ENCODE measurements at places on chromosomes 5 and 9.
A peak's percentile ranks its signal among the peaks of the same experiment; 100 is the strongest.

GRCh38 chr9:23962101-23962500 is 136.1 kb upstream of the ELAVL2 start:
- no peak for DNase-seq

- no peak for DNase-seq
These were observed 420.3 kb downstream of the GABRG2 start for GRCh38 chr5:162487528-162488525.

DNA sequence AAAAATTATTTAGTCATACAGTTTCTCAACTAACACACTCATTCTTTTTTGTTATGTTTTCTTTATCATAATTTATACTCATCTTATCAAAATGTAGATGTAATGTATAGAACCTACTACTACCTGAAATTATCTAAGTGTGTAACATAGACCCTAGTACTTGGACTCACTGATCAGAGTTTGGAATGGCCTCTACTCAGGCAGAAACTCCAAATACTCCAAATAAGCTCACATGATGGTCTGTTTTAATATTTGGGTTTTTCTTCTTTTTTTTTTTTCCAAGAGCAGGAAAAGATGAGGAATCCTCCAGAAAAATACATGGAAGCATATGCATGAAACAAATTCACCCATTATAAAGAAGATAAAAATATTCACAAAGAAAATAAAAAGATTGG is 126.3 kb downstream of the PDE4D start:
- DNase-seq: no peak

DNA sequence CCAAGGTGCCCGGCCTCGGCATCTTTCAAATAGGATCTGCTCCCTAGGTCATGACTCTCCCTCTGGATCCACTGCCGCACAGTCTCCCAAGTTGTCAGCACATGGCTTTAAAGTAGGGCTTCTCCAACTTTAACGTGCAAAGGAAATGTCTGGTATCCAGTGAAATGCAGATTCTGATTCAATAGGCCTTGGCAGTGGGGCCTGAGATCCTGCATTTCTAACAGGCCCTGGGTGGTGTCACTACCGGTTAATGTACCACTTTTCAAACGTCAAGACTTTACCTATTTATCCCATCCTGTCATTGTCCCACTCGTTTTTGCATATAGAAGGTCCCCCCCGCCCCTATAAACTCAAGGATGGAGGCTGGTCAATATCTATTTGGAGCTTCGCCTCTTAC is 137.6 kb upstream of the ZNF618 start:
- DNase-seq: no peak

DNA sequence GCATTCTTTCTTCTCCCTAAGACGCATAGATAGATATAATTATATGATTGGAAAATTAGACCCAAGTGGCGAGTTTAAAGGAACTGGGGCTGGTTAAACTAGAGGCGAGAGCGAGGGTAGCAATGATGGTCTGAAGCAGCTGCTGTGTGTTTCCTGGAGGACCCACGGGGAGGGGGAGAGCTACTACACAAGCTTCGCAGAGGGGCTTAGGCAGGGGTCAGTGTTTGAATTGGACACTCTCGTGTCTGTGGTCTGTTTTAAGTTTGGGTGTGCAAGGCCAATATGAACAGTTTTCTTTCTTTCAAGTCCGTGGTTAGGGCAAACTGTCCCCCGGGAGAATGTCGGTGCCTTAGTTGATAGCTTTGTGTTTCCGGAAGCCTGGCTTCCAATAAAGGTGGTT is 43.1 kb downstream of the PDZD2 start:
- DNase-seq: no peak

DNA sequence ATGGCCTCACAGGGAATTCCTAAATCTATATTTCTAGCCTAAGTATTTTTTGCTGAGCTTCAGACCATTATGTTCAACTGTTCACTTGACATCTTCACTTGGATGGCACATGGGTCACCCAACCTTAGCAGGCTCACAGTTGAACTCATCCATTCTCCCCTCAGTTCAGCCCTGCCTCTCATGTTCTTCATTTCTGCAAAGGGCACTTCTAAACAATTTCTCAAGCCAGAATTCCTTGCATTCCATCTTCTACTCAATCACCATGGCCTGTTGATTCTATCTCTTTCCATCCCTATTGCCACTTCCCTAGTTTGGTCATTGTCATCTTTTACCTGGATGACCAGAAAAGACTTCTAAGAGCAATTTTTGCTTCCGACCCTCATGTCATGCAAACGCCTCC is 7.3 kb upstream of the RGS3 start:
- DNase-seq: no peak

DNA sequence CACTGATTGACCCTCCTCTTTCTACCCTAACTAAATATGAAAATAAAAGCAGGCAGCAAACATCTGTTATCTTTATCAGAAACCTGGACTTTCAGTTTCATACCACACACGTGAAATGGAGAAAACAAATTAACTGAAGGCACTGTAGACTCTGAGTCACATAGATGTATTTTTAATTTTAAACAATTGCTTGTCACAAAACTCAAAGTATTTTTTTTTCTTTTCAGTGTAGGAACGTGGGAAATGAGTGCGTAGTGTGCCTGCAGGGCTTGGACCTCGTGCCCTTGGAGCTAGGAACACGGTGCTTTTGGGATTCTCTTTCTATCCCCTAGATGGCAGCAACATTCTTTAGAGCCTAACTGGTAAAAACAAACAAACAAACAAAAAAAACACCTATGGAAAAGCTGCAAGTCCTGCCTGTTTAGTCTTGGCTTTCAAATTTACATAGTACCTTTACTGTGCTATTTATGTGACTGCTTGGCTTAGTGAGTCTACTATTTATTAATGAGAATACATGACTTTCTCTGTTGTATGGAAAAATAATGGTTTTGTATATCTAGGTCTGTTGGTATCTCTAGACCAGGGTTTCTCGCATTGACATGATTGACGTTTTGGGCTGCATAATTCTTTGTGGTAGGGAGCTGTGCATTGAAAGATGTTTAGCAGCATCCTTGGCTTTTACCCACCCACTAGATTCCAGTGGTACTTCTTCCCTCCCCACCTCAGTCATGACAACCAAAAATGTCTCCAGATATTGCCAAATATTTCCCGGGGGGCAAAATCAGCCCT is 16.8 kb upstream of the ACTBL2 start:
- no peak for DNase-seq

GRCh38 chr9:545480-545879 is 296.0 kb upstream of the DMRT1 start:
- no peak for DNase-seq

GRCh38 chr9:18526685-18527084 is 52.7 kb downstream of the ADAMTSL1 start:
- DNase-seq: no peak

- no peak for DNase-seq
These were observed 15.5 kb upstream of the LAMC3 start for GRCh38 chr9:130993303-130994030.

DNA sequence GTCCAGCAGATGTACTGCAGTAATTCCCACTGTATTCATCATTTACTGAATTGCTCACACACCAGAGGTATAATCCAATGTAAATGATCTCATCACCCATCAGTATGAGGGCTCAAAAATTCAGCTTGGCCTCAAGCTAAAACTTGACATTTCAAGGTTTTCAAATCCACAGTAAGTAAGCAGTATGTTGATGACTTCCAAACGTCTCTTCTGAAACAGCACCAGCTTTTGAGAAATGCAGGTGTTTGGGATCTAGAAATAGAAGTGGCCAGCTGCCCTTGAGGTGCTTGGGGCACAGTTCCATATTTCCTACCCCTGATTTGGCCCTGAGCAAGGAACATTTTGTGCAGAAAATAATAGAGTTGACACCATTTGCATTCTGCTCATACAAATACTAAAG is 388.0 kb upstream of the TUSC1 start:
- DNase-seq: no peak

DNA sequence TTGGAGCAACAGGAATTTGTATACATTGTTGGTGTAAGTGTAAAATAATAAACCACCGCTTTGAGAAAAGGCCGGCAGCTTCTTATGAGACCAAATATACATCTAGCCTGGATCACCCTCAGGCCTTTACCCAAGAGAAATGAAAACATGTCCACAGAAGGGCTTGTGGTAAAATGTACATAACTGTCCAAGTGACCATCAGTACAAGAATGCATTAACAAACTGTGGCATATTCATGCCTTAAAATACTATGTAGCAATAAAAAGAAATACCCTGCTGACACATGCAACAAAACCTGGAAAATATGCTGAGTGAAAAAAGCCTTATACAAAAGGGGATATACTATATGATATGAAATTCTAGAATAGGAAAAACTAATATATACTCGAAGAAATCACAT is 311.9 kb upstream of the TRPC7 start:
- no peak for DNase-seq

GRCh38 chr9:76353280-76353679 is 40.9 kb downstream of the RFK start:
- DNase-seq: no peak

DNA sequence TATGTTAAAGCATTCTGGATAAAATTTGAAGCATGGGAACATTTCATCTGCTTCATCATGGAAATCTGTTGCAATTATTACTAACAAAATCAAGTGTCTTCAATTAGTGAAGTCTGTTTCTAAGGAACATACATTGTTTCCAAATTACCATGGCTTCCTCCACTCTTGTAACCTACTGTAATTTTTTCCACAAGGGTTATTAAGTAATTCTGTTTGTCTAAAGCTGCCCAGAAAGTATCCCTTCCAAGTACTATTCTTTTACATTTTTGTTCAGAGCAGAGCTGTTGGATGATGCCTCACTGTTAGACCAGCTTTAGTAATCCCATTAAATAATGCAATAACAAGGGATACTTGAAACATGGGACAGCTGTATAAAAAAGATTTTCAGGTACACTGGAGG is 483.5 kb upstream of the CD180 start:
- no peak for DNase-seq

GRCh38 chr5:148558892-148559291 is 95.4 kb downstream of the HTR4 start:
- no peak for DNase-seq

- peak; percentile 13 for DNase-seq
These were observed 64.2 kb downstream of the KLF4 start for GRCh38 chr9:107425101-107426025.

- no peak for DNase-seq
These were observed 242.1 kb downstream of the HCN1 start for GRCh38 chr5:45454114-45454513.

GRCh38 chr9:86183229-86184137 is 76.0 kb downstream of the C9orf153 start:
- DNase-seq: no peak

- no peak for DNase-seq
These were observed 433.6 kb downstream of the PIK3R1 start for GRCh38 chr5:68648944-68649857.

- DNase-seq: no peak
These were observed 20.6 kb downstream of the SHB start for GRCh38 chr9:38048316-38048969.

DNA sequence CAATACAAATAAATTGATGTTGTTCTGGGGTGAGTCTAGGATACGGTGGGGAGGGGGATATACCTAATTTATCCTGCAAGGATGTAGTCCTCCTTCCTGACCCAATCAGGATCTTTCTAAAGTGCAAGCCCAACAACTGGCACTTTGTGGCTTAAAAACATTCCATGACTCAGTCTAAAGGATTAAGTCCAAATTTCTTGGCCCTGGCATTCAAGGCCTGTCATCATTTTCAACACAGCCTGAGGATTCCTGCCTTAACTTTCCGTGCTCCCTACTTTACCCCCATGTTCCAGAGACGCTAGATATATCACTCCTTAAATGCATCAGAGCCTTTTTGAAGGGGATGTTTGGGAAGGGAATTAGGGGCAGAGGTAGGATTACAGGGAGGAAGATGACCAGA is 1.0 kb downstream of the FAM221B start:
- no peak for DNase-seq

GRCh38 chr9:69571032-69571431 is 101.1 kb downstream of the APBA1 start:
- no peak for DNase-seq

- no peak for DNase-seq
These were observed 388.5 kb downstream of the PSAT1 start for GRCh38 chr9:78685471-78685870.

DNA sequence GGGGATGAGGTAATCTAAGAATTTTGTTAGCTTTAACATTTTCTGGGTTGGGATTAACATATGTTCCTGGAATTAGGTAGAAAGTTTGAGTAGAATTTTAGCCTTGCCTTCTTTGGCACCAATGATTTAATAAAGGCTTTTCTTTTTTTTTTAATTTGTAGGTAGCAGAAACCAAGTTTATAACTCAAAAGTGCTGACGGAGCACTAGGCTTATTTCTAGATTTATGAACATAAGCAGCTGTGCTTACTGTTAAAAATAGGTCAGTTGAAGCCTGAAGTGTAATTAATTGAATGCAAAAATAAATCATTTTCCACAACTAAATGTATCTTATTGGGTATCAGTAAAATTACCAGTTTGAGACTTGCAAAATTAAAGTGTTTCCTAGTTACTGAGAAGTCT is 62.4 kb downstream of the TAF11L14 start:
- no peak for DNase-seq

GRCh38 chr5:92467695-92468094 is 1084.6 kb upstream of the ARRDC3 start:
- DNase-seq: no peak

- DNase-seq: no peak
These were observed 191.0 kb downstream of the ADAMTS6 start for GRCh38 chr5:65290677-65291076.

GRCh38 chr5:122035913-122036312 is 42.1 kb downstream of the LOX start:
- DNase-seq: no peak

DNA sequence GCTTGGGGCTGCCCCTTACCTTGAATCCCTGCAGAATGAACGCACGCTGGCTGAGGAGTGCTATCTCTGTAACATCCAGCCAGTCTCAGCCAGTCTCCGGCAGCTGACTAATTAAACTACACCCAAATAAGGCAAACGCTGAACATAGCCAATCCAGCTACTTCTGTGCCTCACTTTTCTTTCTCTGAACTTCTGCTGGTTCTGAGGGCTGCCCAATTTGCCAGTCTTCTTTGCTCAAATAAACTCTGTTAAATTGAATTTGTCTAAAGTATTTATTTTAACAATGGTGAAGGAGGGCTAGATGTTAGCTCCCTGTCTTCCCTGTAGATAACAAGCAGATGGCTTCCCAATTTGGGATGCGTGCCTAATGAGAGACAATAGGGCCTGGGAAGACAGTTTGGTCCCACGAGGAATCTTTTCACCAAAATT is 154.0 kb upstream of the NFIL3 start:
- DNase-seq: no peak

DNA sequence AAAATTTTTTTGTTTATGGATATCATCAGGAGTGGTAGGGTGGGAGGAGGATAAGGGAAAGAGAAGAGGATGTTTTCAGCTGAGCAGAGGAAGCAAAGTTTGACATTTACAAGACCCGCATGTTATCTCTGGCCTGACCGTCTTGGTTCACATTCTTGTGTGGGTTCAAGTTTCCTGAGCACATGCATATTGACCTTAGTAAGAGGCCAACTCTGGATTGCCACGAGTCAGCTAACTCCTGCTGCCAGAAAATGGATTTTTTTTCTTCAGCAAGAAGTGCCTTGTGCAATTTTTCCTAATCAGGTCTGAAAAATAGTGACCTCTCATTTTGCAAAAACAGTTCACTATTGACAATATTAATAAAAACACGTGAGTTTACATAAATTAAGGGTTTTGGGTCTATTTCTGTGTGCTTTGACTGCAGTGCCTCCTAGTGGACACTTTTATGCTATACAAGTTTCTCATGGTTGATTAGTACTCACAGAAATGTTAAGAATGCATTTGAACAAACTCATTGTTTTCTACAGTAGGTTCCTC is 27.1 kb upstream of the BASP1 start:
- DNase-seq: no peak
